Right atrium auricular region (tissue), 2 donors: ENCODE measurements at places on chromosomes 3 and 15. TPM values are rescaled to one million over a fixed set of nuclear protein-coding genes. Genes with fewer than 3 reads are reported as not detected.

DNA sequence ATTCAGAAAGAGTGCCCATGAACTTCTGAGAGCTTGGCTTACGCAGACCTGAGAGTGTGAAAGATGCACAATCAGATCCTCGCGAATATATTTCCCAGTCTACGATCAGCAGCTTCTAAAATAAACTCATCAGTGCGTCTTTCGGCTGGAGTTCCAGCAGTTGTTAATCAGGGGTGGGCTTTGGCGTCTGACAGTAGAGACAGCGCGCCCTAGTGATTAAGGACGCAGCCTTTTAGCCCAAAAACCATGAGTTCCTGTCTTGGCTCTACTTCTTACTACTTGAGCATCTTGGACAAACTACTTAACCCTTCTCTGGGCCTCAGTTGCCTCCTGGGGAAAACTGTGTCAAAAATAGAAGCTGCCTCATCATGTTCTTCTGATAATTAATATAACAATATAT is 15.8 kb upstream of the ARRDC4 start:
- H3K27me3 ChIP-seq, result no peaks in the 10 kb centered on the region
- H3K4me1 ChIP-seq, result no peaks in the 10 kb centered on the region
- H3K36me3 ChIP-seq, result no peaks in the 10 kb centered on the region

- no peak overlapping the region for H3K27ac ChIP-seq
- H3K4me3 ChIP-seq, result no peak overlapping the region
- no peaks in the 10 kb centered on the region for H3K27me3 ChIP-seq
- no peaks in the 10 kb centered on the region for H3K36me3 ChIP-seq
- no peaks in the 10 kb centered on the region for H3K4me1 ChIP-seq
These were observed 36.0 kb upstream of the AADAC start for GRCh38 chr3:151777880-151778279.

The MRPL47 gene
- 30.8 TPM for total RNA-seq

- H3K4me3 ChIP-seq, result no peak overlapping the region
- H3K27me3 ChIP-seq, result no peaks in the 10 kb centered on the region
- H3K27ac ChIP-seq, result no peak overlapping the region
- no peak for DNase-seq
- no peaks in the 10 kb centered on the region for H3K36me3 ChIP-seq
These were observed 26.3 kb downstream of the TMEM44 start for GRCh38 chr3:194606941-194607340.

DNA sequence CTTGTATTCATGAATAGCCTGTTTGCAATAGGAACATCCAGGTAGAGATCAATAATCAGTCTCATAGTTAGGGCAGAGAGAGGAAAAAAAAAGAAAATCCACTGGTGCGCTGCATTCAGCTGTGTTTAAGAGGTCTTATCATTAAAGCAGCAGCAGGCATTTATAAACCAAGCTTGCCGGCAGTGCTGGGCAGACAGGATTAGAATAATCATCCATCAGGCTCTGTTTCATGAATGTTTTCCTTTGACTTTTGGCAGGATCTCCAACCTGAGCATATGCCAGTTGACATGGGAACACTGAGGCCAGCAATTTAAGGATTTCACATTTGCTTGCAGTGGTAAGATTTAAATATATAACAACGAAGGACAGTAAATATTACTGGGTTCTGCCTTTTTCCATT is 305.2 kb upstream of the SEMA6D start:
- no peaks in the 10 kb centered on the region for H3K36me3 ChIP-seq
- H3K27ac ChIP-seq, result no peak overlapping the region
- no peak overlapping the region for H3K4me3 ChIP-seq
- DNase-seq, result no peak
- H3K27me3 ChIP-seq, result no peaks in the 10 kb centered on the region

GRCh38 chr3:8201886-8202285 is 299.7 kb upstream of the LMCD1 start:
- H3K4me1 ChIP-seq, result no peaks in the 10 kb centered on the region
- DNase-seq, result no peak
- no peaks in the 10 kb centered on the region for H3K36me3 ChIP-seq
- H3K4me3 ChIP-seq, result no peak overlapping the region

The APPL1 gene
- total RNA-seq, result 38.1 TPM

The GOLGA8S gene
- 0.31 TPM for total RNA-seq

The RBP2 gene
- total RNA-seq, result not detected

The RNF168 gene
- 14.9 TPM for total RNA-seq

DNA sequence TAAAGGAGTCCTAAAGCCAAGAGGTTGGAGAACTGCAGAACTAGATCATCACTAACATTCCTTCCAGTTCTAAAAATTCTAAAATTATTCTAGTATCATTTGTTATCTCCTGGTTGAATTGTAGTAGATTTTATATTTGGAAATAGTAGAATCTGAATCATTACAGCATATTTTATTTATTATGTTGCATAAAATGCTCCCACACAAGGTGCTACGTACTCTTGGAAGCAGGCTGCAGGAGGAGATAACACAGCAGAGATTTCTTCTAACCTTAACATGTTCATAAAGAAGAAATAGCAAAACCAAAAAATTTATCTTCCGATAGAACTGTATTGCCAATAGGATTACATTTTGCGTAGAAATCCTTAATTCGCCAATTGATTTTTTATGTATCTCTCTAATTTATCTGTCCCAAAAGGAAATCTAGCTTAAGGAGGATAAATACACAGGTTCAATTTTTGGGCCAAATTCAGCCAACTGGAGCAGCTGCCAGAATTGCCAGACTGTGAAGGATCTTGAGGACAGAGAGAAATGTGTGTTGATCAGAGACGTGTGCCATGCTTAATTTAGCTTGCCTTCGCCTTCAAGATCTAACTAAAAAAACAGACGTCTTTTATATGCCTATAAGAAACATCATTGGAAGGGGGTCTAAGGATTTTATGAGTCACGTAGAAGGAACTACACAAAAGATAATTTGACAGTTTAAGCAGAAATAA is 134.4 kb upstream of the MITF start:
- H3K36me3 ChIP-seq, result no peaks in the 10 kb centered on the region
- no peak for DNase-seq
- H3K27me3 ChIP-seq, result no peaks in the 10 kb centered on the region
- H3K27ac ChIP-seq, result no peak overlapping the region

DNA sequence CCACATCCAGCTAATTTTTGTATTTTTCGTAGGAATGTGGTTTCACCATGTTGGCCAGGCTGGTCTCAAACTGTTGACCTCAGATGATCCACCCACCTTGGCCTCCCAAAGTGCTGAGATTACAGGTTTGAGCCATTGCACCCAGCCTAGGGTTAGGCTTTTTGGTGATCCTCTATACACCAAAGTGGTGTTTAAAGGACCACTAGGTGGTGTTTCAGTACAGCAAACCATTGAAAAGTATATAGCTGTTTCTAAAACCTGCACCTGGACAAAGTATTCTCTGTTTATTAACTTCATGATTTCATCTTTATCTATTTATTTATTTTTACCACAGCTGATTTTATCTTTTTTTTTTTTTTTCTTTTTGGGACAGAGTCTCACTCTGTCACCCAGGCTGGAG is 68.4 kb downstream of the MINDY2 start:
- no peak overlapping the region for H3K27ac ChIP-seq
- H3K27me3 ChIP-seq, result no peaks in the 10 kb centered on the region
- peaks cover 6% of the 10 kb centered on the region for H3K36me3 ChIP-seq
- no peak for DNase-seq

DNA sequence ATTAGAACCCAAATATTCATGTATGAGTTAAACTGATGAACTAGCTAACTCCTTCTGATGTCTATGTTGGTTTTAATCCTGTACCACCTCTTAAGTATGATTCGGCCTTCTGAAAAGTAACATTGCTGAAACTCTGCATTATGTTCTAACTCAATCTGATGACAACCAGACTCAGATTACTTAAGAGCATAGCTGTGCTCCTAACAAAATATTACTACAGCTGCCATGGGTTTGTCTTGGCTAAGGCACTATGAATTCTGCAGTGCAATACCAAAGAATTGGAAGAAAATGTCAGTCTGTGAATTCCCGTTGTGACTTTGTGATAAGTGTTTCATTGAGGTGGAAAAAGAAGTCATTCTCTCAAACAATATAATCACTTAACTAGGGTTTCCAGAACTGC is 224.4 kb downstream of the ZMAT3 start:
- no peaks in the 10 kb centered on the region for H3K4me1 ChIP-seq
- no peak for DNase-seq
- no peak overlapping the region for H3K4me3 ChIP-seq
- H3K36me3 ChIP-seq, result no peaks in the 10 kb centered on the region
- H3K27ac ChIP-seq, result peak overlapping the region; percentile 22

The TRH gene
- not detected for total RNA-seq

The SLC12A1 gene
- total RNA-seq, result not detected

- H3K36me3 ChIP-seq, result no peaks in the 10 kb centered on the region
- no peaks in the 10 kb centered on the region for H3K4me1 ChIP-seq
- H3K27ac ChIP-seq, result peak overlapping the region; percentile 75
- DNase-seq, result no peak
These were observed 143.0 kb downstream of the LPP start for GRCh38 chr3:188296761-188297612.

DNA sequence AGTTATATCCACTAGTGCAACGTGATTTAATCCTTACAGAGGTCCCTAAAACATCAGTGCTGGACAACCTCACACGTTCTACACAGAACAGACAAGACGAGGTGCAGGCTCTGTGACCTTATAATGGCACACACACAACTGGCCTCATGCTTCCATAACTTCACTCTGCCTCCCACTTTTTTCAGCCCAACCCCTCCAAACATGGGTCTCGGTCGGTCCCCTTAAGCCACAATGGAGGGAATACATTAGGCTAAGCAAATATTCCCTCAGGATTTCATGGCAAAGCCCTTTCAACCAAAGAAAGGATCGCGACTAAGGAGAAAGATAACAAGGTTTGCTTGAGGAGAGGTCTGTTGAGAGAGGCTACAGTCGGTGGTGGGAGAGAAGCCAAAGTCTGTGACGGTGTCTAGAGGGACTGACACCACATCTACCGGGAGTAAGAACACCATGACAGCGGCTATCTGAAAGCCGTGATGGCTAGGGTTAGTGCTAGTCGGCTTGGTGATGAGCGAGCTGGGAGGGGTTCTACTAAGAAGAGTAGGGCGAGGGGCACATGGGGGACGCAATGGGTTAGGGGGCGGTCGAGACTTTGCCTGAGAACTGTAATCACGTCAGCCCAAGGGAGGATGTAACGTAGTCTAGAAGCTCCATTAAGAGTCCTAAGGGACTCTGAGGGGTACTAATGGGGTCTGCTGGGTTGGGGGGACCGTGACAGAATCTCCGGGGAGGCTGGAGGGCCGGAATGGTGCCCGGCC is 1.0 kb downstream of the MYO9A start:
- peaks cover 24% of the 10 kb centered on the region for H3K4me1 ChIP-seq
- peak; percentile 62 for DNase-seq
- H3K36me3 ChIP-seq, result no peaks in the 10 kb centered on the region
- H3K27me3 ChIP-seq, result no peaks in the 10 kb centered on the region
- peak overlapping the region; percentile 97 for H3K27ac ChIP-seq

GRCh38 chr3:135532021-135532420 is 433.5 kb upstream of the PPP2R3A start:
- H3K36me3 ChIP-seq, result no peaks in the 10 kb centered on the region
- H3K4me1 ChIP-seq, result no peaks in the 10 kb centered on the region
- no peak for DNase-seq
- no peaks in the 10 kb centered on the region for H3K27me3 ChIP-seq
- no peak overlapping the region for H3K27ac ChIP-seq

The GMNC gene
- total RNA-seq, result 0.15 TPM

The ULK3 gene
- 38.1 TPM for total RNA-seq

DNA sequence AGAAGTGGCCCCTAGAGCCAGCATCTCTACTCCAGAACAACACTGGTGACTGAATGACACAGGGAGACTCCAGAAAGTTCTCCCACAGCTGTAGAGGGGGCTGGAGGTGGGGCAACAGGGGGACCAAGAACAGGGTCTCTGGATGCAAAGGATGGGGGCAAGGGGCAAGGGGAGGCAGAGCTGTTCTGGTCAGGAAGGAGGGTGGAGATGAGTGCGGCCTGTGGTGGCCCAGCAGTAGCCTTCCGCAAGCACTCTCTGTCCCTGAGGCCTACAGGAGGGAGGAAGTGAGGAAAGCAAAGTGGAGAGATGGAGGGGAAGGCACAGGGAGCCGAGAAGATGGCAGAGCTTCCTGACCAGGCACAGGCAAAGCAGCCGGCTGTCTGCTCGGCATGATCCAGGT is 56.5 kb downstream of the HOMER2 start:
- DNase-seq, result no peak
- no peaks in the 10 kb centered on the region for H3K27me3 ChIP-seq

DNA sequence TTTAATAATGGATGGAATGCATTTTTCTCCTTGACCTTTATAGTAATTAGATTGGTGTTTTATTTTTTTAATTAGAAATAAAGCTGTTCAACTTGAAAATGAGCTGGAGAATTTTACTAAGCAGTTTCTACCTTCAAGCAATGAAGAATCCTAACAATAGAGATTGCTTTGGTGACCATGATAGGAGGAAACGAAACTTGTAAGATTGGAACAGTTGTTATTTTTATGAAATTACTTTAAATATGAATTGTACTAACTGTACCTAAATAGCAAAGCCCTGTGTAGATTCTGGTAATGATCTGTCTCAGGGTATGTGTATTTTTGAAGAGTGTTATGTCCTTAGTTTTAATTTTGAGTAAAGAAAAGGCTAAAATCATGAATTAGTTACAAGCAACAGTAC is 44.4 kb downstream of the MFN1 start:
- peaks cover 50% of the 10 kb centered on the region for H3K36me3 ChIP-seq
- no peak overlapping the region for H3K4me3 ChIP-seq
- DNase-seq, result no peak
- no peaks in the 10 kb centered on the region for H3K4me1 ChIP-seq
- no peaks in the 10 kb centered on the region for H3K27me3 ChIP-seq

DNA sequence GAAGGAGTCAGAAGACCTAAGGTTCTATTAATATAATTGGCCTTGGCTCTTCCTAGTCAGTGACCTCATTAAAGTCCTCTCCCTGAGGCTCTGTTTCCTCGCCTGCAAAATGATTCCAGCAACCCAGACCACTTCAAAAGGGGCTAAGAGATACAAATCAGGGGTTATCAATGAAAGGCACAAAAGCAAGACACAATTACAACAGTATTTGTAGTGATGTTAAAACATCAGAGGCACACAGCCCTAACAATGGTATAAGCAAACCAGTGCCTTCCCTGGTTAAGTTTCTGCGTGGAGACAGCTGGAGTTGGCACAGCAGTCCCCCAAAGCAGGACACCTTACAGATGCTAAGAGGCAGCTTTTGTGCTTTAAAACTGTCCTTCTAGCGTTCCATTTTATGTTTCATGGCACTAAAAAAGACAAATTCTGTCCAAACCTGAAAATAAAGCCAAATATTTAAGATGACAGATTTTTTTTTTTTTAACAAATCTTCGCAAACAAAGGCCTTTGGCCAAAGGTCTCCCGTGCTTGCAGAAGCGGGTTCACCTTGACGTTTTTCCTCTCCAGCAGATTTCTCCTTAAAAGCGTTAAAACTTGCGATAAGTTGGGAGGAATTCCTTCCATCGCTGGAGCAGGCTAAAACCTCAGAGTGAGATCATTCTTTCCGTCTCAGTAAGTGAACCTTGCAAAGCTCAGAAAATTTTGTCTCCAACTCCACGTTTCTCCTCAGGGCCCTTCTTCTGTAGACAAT is 999 bp downstream of the ZNF280D start:
- no peak for DNase-seq
- H3K27ac ChIP-seq, result peak overlapping the region; percentile 99
- no peaks in the 10 kb centered on the region for H3K4me1 ChIP-seq
- H3K27me3 ChIP-seq, result no peaks in the 10 kb centered on the region
- no peaks in the 10 kb centered on the region for H3K36me3 ChIP-seq
